GM23248 (cell line): ENCODE measurements at places on chromosomes 7 and 10.

DNA sequence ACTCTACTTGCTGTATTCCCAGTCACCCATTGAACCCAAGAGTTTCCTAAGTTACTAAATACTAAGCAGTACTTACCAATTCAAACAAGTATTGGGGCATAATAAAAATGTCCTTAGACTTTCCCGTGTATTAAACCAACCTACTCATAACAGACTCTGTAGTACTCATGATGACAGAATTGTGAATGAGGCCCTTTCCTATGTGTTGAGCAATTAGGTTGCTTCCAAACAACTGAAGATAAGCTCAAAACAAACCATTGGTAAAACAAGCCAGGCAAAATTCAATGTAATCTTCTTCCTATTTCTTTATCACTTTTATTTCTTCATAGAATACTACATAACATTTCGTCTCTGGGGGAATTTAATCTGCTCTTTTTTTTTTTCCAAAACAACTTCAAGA, 106.5 kb upstream of the ANK3 start:
- DNase-seq = no peak

GRCh38 chr7:130988443-130988842, 254.4 kb upstream of the KLF14 start:
- DNase-seq = peak; percentile 72

DNA sequence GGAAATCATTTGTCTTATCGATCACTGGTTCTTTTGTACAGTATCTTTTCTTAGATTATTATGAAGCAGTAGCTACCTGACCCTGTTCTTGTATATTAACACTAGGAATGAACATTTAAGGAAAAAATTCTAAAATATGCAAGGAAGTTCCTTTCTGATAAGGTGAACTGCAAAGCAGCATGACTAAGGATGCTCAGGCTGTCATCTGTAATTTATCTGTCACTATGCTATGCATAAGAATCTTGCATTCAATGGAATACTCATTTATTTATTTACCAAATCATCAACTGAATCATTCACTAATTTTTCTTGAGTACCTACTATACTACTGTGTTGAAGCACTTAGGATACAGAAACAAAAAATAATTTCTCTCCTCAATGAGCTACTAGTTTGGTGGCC, 5.8 kb downstream of the GSDME start:
- no peak for DNase-seq

DNA sequence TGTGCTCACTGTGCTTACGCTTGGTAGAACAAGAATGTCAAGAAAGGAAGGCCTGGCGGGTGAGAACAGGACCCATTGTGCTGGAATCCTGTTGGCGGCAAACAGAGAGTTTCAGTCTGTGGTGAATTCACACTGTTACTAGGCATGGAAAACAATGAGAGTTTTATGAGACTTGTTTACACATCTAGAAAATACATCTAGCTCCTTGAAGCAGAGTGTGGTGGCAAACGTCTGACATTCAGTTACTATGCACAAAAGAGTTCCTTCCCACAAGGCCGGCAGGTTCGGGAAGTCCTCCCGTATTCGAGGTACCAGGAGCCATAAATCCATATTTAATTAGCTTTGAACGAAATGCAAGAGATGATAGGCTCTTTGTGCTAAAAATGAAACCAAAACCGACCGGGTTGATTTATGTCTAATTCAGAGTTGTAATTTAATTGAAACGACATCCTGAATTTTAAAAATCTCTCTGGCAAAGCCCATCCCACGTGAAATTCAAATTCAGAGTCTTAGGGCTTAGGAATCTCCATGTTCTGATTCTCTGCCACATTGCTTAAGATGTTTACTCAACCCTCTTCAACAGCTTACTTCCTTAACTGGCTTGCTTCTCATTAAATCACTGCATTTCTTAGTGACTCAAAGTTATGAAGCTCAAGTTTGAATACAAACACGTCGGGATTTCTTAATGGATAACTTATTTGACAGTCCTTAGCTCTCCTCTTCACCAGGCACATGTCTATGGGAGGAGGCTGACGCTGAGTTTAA, 299.9 kb upstream of the PITRM1 start:
- DNase-seq = peak; percentile 82

DNA sequence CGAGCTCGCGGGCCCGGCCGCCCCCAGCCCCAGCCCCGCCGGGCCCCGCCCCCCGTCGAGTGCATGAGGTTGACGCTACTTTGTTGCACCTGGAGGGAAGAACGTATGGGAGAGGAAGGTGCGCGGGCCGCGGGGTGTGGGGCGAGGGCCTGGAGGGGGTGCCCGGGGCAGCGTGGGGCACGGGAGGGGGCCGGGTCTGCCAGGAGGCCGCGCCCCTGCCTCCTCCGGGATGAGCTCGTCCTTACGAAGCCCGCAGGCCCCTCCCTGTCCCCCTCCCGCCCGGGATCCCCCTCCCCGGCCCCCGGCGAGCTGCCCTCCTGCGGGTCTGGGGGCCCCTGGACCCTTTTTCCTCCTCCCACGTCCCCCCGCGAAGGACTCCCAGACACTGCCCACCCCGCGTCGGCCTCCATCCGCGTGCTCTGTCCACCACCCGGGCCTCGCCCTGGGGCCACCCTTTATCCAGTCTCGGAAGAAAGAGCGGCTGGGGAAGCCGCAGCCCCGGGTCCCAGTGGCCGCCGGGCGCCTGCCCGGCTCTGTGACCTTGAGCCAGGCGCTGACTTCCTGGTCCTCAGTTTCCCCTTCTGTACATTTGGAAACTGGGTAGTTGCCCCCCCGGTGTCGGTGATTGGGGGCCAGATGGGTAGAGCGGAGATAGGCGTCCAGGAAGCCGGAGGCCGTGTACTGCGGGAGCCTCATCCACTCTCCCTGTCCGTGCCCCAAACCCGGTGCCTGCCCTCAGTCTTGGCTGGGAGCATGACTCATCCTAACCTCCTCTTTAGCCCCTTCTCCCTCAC, 521 bp downstream of the LIMK1 start:
- peak; percentile 85 for DNase-seq

- no peak for DNase-seq
Observed at GRCh38 chr7:39464350-39465054, 101.7 kb upstream of the YAE1 start.
